ENCODE measurements at places on chromosomes 13 and 19.

DNA sequence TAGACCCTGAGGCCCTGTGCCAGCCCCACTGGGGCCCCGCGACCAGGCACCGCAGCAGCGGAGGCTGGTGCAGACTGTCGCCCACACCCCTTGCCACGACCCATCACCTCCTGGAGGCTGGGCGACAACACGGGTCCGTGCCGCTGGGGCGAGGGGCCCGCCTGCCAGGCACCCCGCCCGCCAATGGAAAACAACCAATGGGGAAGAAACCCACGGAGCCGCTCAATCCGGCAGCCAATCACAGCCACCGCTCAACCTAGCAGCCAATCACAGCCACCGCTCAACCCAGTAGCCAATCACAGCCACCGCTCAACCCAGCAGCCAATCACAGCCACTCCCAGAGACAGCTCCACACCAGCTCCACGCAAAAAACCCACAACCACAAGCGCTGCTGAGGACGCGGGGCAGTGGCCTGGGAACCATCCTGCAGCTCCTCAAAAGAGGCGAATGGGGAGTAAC is 29.7 kb downstream of the GPX4 start:
- no peak for DNase-seq

- no peak for DNase-seq
Observed at GRCh38 chr13:81872581-81872980, 1531.7 kb upstream of the SPRY2 start.

DNA sequence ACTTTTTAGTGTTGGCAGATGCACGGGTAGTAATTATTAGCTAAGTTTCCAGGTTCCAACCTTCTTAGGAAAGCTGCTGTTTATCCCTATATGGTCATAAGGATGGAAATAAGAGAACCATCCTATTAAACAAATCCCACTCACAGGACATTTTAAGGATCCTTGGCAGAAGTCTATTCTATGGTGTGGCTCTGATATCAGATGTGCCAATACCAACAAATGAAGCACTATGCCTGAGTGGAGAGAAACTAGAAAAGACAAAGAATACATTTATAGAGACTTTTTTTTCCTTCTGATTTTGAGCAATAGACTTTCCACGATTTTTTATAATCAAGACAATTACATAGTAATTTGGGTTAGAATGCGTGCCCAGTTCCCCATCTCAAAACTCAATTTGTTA is 12.6 kb downstream of the PCDH17 start:
- DNase-seq = no peak

DNA sequence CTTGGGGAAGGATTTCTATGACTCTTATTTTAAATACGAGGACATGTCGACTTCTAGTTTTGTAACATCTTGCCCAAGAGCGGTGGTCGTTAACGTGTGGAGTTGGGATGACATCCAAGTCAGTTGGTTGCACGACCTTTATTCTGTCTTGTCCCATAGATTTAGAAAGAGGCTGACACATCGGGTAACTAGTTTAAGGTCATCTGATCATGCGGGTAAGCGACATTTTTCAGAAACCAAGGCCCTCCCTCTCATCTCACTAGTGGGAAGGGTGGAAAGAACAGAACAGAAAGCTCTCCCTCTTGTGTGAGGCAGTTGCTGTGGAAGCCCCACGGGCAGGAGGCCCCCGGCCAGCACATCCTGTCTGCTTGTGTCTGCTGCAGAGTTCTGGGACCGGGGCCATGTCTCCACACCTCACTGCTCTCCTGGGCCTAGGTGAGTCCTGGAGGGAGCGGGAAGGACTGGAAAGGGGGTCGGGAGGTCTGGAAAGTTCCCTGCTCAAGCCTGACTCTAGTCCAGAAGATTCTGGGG is at the start of gene LAIR2:
LAIR2 (plus strand) TSS at position 314 of the 531 bp plus-strand sequence; CDS start at position 402, 88 bp downstream.
- no peak for DNase-seq

DNA sequence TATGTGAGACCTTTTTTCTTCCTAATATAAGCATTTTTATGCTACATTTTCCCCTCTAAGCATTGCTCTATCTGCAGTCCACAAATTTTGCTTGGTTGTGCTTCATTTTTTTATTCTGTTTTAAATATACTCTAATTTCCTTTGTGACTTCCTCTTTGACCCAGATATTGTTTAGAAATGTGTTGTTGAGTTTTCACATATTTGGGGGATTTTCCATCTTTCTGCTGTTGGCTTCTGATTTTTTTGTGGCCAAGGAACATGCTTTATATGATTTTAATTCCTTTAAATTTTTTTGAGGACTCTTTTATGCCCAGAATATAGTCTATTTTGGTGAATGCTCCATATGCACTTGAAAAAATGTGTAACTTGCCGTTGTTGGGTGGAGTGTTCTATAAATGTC is 22.9 kb downstream of the UBAC2 start:
- DNase-seq = no peak

DNA sequence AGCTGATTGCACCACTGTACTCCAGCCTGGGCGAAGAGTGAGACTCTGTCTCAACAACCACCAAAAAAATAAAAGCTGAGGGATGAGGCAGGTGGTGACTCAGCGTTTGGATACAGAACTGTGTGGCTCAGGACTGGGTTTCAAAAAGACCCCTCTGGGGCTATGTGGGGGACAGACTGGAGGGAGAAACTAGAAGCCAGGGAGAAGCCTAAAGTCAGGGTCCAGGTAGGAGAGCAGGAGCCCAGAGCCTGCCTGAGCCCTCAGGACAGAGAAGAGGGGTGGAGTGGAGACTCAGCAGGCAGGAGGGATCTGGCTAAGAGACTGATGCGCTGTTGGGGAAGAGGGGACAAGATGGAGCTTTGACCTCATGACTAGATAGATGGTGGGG is 1.8 kb upstream of the CD37 start:
- DNase-seq = no peak

- peak; percentile 70 for DNase-seq
Observed at GRCh38 chr19:4669723-4670480, at the start of gene MYDGF. Gene MYDGF, minus strand, starts transcription at chr19:4670342. Its CDS starts 8 bp downstream, at chr19:4670334.

GRCh38 chr19:33497131-33497777 is 24.3 kb downstream of the PEPD start:
- DNase-seq = no peak

GRCh38 chr19:38656171-38656981 is 8.9 kb downstream of the ACTN4 start:
- DNase-seq = no peak

- no peak for DNase-seq
Observed at GRCh38 chr13:45381196-45381595, 37.0 kb downstream of the SLC25A30 start.

DNA sequence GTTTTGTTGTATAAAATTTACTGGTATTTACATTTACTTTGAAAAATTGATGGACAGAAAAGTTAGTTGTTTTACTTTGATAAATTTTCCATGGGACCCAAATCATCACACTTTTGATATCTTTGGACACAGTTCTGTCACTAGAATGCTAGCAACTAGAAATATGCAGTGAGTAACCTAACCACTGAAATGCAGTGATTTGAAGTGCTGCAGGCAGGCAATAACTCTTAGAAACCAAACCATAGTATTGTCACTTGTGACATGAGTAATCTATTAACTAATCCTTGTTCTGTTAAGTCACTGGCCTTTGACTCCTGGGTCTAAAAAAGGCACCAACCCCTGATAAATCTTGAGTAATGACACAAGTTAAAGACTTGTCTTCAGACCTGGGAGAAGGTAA is 620.0 kb upstream of the ATXN8OS start:
- DNase-seq = no peak

GRCh38 chr13:66780814-66781213 is 449.3 kb downstream of the PCDH9 start:
- no peak for DNase-seq

DNA sequence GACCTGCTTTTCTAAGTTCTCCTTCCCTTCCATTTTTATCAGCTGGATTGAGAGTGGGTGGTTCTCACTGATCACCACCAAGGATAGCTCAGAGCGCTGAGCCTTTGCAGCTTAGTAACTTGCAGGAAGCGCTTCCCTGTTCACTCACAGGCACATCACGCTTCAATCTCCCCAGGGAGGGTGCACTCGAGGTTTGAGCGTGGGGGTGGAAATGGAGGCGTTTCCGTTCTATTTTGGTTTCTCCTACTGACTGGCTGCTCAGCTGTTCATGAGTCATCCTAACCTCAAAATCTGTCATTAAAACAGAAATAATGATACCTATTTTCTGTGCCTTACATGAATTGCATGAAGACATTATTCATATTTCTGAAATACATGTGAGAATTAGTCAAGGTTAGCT is 292.1 kb downstream of the SPRY2 start:
- DNase-seq = peak; percentile 99
